ENCODE measurements at places on chromosomes 7 and 10.

- no peak for DNase-seq
Measured at GRCh38 chr10:51224671-51225161, 150.4 kb downstream of the PRKG1 start.

DNA sequence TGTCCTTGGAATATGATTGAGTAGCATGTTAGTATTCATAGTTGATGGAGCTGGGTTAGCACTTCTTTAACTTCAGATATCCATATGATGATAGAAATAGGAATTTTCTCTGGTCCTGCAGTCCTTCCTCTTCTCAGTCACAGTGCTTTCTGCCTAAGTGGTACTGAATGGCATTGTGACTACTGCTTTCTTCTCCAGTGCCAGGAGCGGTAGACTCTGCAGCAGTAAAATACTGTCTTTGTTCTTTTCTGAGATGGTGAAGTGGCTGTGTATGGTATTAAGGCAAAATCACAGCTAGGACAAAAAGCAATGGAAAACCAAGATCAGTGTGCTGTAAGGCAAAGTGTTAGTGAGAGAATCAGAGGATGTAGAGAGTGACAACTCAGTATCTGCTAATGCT, 46.6 kb downstream of the C1GALT1 start:
- no peak for DNase-seq

GRCh38 chr7:5349005-5349380, 66.2 kb downstream of the SLC29A4 start:
- no peak for DNase-seq

- peak; percentile 37 for DNase-seq
Measured at GRCh38 chr7:23261843-23262452, 15.4 kb downstream of the GPNMB start.

- no peak for DNase-seq
Measured at GRCh38 chr10:122206471-122207065, 64.5 kb upstream of the BTBD16 start.

DNA sequence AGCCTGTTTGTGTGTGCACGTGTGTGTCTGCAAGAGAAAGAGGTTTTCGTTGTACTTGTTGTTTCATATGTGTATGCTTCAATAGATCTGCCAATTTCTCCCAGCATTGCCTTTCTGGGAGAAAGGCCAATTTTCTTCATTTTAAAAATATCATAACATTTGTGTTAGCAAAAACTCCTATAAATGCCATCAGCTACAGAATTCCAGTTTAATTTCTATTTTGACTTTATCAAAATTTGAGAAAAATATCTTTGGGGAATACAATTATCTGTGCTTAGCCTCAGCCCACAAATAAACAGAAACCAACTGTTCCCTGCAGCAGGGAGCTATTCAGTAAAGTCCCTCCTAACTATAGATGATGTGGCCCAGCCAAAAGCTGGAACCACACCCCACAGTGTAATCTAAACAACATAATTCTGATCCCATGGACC, 68.3 kb upstream of the MGMT start:
- DNase-seq: no peak

DNA sequence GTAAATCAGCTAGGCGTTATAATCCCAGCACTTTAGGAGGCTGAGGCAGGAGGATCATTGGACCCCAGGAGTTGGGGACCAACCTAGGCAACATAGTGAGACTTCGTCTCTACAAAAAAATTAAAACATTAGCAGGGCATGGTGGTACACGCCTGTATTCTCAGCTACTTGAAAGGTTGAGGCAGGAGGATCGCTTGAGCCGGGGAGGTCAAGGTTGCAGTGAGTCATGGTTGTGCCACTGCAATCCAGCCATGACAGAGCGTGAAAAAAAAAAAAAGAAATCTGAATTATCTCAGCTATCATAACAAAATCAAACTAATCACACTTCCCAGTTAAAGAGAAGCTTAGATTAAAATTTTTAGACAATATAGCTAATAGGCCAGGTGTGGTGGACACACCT, 35.3 kb downstream of the ATAD1 start:
- DNase-seq: no peak

DNA sequence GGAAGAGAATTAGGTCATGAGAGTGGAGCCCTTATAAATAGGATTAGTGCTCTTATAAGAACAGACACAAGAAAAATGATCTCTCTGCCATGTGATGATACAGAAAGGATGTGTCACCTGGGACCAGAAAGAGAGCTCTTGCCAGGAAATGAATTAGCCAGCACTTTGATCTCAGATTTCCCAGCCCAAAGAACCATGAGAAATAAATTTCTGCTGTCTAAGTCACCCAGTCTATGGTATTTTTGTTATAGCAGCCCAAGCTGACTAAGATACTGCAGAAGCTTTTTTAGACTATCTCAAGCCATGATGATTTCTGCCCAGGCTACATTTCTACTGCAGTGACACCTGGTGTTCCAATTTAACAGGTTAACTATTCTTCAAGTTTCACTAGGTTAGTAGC, 84.8 kb downstream of the RSU1 start:
- no peak for DNase-seq

- no peak for DNase-seq
Measured at GRCh38 chr7:46022397-46022796, 101.3 kb upstream of the IGFBP3 start.

DNA sequence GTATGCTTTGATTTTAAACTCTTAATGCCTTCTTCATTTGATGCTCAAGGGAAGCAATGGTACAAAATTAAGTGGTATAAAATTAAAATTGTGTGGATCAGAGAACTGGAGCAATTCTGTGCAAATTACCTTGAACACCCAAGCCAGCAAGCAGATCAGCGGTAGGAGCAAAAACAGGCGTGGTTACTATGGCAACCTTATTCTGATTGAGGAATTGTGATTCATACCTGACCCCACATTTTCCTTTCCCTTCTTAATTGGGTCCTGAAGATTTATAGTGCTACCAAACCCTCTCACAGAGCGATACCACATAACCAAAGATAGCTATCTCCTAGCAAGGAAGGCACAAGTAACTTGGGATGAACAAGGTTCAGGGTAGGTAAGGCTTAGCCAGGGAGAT, 72.5 kb upstream of the FZD1 start:
- no peak for DNase-seq

GRCh38 chr7:9091282-9091681, 657.9 kb downstream of the NXPH1 start:
- DNase-seq: no peak

GRCh38 chr10:114483575-114483974, 79.3 kb upstream of the AFAP1L2 start:
- DNase-seq: no peak

DNA sequence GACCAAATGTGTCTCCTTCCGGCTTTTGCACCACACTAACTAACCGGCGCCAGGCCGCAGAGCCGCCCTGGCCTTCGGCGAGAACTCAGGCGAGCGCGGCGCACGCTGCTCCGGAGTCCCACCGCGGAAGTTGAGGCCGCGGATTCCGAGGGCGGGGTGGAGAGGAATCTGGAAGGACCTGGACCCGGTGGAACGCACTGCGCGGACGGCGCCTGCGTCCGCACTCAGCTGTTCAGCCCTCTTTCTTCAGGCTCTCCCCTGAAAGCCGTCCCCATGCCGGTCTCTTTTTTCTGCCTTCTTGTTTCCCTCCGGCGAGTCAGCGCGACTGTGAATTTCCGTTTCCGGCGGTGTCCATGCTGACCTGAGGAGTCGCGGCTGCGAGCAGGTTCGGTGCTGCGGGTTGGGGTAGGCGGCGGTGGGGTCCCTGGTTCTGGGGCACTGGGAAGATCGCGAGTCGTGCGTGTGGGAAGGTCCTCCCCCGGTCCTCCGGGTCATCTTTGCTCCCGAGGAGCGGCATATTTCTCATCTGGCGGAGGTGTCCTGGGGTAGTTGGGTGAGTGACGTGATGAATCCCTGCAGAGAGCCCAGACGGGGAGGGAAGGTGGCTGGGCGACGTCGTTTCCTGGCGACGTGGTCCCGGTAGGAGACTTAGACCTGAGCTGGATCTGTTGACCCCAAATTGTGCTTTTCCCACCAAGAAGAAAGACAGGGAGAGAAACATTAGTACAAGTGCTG, at the start of gene BMS1:
Gene BMS1, plus strand, starts transcription at position 350 of the 735 bp plus-strand sequence. CDS start 1,600 bp downstream, outside the sequence.
- DNase-seq: peak; percentile 85

DNA sequence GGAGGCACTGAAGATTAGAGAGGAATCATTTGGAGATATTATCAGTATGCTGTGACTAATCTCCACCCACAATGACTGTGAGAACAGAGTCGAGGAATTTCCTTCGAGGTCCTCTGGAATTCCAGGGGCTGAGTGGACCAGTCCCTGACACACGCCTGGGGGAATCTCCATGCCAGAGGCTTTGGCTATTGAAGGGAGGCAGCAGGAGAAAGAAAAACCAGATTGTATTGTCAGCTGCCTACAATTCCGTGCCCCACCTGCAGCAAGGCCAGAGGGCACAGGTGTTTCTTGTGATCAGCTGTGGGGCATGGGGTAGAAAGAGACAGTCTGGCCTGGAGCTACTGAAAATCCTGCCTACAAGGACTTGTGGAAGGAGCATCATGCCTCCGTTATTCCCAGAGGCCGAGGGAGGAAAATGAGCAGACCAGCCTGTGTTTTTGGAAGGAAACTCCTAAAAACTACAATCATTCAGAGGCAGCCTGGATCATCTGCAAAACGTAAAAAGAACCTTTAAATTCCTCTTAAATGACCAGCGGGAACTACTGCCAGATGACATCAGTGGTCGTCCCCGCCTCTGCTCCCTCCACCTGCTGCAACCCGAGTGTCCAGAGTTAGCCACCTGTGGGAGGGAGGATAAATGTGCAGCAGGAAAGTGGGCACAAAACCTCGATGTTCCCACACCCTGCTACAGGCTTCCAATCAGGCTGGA, 25.4 kb upstream of the ANK3 start:
- DNase-seq: no peak

DNA sequence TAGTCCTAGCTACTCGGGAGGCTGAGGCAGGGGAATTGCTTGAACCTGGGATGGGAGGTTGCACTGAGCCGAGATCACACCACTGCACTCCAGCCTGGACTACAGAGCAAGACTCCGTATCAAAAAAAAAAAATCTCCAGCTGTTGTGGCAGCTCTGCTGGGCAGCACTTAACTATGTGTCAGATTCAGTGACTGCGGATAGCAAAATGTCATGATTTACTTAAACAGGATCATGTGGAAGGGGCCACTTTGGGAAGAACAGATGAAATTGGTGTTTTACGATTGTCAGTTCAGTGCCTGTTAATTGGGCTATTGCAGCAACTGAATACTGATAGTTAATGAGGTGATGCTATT, 15.3 kb downstream of the OGDH start:
- no peak for DNase-seq

DNA sequence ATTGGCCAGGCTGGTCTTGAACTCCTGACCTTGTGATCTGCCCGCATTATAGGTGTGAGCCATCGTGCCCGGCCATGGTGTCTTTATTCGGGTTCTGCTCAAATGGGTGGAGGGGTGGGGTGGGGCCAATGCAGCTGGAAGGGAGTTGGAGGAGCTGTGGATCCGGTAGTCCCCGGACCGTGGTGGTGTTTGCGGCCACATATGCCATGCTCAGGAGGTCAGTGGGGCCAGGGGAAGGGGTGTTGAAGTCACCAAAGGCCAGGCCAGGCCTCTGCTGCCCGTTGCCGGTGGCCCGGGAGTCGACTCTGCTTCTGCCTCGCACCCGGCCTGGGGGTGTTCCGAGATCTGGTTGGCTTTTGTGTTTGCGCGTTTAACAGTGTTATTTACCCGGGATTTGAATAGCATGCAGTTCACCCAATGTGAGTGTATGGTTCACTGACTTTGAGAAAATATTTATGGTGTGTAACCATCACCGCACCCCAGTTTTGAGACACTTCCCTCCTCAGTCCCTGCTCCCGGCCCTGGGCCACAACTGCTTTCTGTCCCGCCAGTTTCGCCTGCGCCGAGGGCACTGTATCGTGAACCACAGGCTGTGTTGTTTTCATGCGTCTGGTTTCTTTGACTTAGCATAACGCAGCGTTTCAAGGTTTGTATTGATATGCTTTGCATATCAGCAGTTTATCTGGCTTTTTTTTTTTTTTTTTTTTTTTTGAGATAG, 10.7 kb downstream of the INPP5A start:
- DNase-seq: no peak

DNA sequence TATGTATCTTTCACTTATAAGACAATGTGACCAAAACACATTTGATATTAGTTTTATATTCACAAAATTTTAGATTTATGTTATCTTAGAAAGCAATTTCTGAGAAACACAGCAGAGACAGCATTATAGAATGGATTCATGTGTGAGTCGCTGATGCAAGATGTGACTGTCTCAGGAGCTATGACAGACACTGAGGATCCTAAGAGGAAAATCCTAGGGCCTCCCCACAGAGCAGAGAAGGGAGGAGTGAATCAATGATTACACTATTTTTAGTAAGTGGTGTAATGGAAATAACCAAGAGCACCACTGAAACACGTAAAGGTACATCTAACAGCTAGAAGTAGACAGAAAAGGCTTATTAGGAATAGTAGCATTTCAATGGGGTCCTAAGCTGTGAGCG, 204.0 kb upstream of the PTN start:
- DNase-seq: no peak

- DNase-seq: no peak
Measured at GRCh38 chr7:57403601-57404342, 46.2 kb upstream of the ZNF716 start.

- no peak for DNase-seq
Measured at GRCh38 chr7:142407939-142408570, 150.2 kb upstream of the PRSS58 start.

DNA sequence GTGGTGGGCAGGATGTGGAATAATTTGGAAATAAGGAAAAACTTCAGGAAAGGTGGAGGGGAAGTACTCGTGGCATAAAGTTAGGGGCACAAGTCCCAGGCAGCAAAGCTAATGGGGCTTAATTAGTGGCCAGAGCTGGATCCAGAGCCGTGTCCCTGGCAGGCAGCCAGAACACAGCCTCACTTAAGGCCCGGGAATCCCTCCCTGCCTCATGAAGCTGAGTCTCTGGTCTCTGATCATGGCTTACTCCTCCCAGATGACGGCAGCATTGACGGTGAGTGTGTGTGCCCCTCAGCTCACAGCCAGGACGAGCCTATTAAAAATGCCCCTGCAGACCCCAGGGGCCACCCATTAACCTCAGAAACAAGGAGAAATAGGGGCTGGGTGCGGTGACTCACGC, 48.2 kb upstream of the NPTX2 start:
- no peak for DNase-seq

- no peak for DNase-seq
Measured at GRCh38 chr7:95861041-95861440, 88.7 kb downstream of the DYNC1I1 start.

DNA sequence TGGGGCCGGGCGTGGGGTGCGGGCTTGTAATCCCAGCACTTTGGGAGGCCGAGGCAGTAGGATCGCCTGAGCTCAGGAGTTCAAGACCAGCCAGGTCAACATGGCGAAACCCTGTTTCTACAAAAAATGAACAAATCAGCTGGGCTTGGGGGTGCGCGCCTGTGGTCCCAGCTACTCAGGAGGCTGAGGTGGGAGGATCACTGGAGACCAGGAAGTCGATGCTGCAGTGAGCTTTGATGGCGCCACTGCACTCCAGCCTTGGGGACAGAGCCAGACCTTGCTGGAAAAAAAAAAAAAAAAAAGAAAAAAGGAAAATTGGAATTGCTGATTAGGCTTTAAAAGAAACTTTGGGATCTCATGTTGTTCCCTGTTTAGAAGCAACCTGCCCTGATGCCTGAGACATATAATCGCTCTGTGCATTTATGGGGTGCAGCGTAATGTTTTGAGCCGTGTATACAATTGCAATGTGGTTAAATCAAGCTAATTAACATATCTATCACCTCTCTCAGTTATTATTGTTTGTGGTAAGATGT, 851 bp downstream of the AKR1E2 start:
- DNase-seq: no peak

- no peak for DNase-seq
Measured at GRCh38 chr7:20200361-20200760, 16.8 kb downstream of the MACC1 start.

Data from GDM1 (cell line).